Anterior cingulate cortex (tissue), 58 donors: ENCODE measurements at places on chromosomes 13 and 19.

- DNase-seq = no peak
These were observed 177.3 kb upstream of the ZNF507 start for GRCh38 chr19:32168111-32168510.

DNA sequence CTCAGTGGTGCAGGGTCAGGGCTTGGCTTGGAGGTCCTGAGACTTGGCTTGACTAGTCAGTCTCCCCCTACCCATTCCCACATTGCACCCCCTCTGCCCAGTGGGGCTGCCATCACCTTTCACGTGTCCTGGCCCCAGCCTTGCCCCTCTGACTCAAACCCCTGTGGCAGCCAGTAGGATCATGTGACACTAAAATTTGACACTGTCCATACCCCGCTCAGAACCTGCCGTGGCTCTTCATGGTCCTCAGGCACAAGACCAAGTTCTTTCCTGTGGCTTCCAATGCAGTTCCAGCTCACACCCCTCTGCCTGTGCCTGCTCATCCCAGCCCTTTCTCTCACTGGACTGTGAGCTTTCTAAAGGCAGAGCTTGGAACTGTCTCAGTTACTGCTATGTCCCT lies 2.2 kb downstream of the PSMD8 start:
- no peak for DNase-seq

DNA sequence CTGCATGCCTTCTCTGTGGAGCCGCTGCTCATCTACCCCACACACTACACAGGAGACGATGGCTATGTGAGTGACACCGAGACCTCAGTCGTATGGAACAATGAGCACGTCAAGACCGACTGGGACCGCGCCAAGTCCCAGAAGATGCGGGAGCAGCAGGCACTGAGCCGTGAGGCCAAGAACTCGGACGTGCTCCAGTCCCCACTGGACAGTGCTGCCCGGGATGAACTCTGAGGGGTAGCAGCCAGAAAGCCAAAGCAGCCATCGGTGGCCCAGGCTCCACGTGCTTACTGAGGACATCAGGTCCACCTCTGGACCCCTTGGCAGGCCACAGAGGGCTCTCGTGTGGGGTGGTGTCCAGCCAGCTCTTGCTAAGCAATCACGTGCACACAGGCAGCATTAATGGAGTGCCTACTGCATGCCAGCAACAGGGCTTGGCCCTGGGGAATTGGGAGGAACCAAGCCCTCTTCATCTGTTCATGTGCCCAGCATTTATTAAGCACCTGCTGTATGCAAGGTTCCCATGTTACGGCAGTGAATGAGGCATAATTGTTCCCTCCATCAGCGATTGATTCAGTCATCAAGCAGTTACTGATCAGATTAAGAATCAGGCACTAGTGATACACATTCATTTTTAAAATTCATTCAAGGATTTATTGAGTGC lies 25.9 kb downstream of the COLGALT1 start:
- no peak for DNase-seq

- no peak for DNase-seq
These were observed 32.2 kb downstream of the RCBTB2 start for GRCh38 chr13:48500652-48501197.

DNA sequence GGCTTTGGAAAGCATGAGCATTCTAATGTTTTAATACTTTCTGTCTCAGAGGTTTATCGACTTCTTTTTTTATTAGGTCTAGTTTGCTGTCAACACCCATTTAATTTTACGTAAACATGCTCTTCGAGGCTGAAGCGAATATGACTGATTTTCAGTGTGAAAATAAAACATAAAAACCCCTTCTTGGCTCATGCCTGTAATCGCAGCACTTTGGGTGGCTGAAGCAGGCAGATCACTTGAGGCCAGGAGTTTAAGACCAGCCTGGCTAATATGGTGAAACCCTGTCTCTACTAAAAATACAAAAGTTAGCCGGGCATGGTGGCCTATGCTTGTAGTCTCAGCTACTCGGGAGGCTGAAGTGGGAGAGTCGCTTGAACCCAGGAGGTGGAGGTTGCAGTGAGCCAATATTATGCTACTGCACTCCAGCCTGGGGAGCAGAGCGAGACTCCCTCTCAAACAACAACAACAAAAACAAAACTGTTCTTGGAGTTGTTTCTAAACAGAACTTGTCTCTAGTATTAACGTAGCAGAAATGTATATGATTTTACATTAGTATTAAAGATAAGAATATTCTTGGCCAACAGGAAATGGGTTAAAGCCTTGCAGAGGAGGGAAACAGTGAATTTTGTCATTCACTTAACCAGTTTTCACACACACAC lies 7.1 kb upstream of the IGFL3 start:
- no peak for DNase-seq

DNA sequence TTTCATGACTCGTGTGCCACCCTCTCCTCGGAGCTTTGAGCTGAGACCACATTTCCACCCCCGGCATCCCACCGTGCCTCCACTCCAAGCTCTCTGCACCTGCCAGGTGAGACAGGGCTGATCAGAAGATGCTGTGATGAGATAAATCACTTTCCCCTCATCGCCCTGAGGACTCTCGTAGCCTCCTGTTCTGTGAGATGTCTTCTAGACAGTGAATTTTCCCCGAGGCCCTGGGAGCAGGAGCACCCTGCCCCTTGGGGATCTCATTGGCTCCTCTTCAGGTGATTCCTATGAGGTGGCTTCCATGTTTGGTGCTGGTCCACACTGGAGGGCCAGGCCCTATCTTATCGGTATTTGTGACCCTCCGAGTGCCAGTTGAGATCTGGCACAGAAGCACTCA lies 154.0 kb upstream of the TSHZ3 start:
- no peak for DNase-seq

- DNase-seq = no peak
These were observed 279.1 kb downstream of the FGF9 start for GRCh38 chr13:21949818-21950429.

DNA sequence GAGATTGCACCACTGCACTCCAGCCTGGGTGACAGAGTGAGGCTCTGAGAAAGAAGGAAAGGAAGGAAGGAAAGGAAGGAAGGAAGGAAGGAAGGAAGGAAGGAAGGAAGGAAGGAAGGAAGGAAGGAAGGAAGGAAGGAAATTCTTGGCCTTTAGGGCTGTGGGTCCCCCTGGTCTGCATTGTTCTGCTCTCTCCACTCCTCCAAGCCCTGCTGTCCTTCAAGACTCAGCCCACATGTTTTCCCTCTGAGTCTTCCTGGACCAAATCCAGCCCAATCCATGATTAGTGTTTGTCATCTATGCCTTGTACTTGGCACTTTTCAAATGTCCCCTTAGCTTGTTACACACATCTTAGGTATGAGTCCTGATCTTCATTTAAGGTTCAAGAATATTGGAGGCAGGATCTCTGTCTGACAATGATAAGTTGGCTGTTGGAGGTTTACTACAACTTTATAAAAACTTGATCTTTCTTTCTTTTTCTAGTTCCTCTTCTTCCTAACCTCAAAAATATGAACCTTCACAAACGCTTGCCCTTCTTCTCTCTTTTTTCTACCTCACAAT lies 48.8 kb upstream of the INTS6 start:
- DNase-seq = no peak

- DNase-seq = no peak
These were observed 1.8 kb upstream of the MYBPC2 start for GRCh38 chr19:50430888-50431342.

- no peak for DNase-seq
These were observed 83.9 kb downstream of the TBC1D4 start for GRCh38 chr13:75398072-75398471.

DNA sequence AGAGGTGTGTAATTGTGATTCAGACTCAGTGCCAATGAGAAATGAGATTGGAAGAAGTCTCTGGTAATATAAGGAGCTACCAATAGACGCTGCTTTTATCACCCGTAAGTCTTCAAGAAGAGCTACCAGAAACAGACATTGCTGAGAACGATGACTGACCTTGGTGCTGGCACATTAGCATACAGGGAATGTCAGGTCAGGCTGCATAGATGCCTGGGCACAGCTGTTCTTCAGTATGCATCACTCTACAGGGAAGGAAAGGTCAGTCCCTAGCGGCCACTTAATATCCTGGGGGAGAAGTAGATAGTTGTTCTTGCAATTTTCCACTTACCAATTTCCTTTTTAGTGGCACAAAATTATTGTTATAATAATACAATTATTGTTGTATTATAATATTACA lies 380.4 kb downstream of the PCDH9 start:
- no peak for DNase-seq

- DNase-seq = no peak
These were observed 12.1 kb downstream of the HNRNPUL1 start for GRCh38 chr19:41276231-41276630.

- no peak for DNase-seq
These were observed 49.1 kb downstream of the NFIX start for GRCh38 chr19:13044231-13044836.

DNA sequence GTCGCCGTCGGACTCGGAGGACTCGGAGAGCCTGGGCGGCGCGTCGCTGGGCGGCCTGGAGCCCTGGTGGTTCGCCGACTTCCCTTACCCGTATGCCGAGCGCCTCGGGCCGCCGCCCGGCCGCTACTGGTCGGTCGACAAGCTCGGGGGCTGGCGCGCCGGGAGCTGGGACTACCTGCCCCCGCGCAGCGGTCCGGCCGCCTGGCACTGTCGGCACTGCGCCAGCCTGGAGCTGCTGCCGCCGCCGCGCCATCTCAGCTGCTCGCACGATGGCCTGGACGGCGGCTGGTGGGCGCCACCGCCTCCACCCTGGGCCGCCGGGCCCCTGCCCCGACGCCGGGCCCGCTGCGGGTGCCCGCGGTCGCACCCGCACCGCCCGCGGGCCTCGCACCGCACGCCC lies 2.5 kb upstream of the GRWD1 start:
- no peak for DNase-seq

GRCh38 chr13:50208826-50209335 lies 193.6 kb downstream of the KCNRG start:
- no peak for DNase-seq

GRCh38 chr13:109989155-109989554 lies 202.8 kb upstream of the IRS2 start:
- DNase-seq = no peak

DNA sequence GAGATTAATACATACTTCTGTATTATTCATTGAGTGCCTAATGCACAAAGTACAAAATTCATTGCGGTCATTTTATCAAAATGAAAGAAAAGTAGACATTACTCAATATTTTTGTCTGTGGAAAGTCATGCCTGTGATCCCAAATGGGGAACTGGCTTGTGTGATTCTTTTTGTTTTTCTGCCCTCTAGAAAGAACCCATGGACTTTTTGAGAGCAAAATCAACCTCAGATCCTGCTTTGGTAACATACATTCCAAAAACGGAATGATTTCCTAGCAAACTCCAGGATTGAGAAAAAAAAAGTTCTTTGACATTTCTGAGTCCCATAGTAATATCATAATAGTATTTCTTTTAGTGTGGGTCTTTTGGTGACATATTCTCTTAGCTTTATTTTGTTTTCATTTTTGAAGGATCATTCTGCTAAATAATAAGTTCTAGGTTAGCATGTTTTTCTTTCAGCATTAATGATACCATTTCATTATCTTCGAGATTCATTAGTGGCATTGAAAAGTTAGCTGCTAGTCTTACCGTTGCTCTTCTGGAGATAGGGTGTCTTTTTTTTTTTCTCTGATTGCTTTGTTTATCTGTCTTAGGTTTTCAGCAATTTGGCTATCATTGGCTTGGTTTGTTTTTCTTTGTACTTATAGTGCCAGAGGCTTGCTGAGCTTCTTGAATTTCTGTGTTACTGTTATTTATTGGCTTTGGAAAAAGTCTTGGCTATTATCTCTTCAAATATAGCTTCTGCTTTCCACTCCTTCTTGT lies 102.4 kb upstream of the CSNK1A1L start:
- no peak for DNase-seq

DNA sequence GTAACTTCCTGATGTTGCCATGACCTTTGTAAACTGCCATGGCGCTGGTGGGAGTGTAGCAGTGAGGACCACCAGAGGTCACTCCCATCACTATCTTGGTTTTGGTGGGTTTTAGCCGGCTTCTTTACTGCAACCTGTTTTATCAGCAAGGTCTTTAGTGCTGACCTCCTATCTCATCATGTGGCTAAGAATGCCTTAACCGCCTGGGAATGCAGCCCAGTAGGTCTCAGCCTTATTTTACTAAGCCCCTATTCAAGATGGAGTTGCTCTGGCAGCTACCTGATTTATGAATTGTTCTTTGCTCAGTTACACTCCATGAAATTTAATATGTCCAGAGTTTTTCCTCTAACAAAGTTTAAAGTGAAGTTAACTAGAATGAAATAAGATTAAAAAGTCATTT lies 4.6 kb upstream of the EPS15L1 start:
- no peak for DNase-seq

DNA sequence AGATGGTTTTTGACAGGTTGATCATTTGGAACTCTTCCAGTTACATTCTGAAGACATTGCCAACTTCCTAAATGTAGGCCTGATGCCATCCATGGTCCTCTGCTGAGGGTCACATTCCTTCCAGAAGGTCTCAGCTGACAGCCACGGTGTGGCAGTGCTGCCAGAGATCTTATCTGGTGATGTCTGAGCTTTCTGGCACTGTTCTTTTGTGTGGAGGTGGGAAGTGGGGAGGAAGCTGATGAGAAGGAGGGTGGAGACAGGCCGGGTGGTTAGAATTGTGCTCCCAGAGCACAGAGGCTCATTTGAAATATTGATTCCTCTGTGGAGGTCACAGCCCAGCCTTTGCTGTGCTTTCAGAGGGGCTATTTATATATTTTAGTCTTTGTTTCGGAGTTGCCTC lies 16.1 kb upstream of the MTIF3 start:
- DNase-seq = no peak

DNA sequence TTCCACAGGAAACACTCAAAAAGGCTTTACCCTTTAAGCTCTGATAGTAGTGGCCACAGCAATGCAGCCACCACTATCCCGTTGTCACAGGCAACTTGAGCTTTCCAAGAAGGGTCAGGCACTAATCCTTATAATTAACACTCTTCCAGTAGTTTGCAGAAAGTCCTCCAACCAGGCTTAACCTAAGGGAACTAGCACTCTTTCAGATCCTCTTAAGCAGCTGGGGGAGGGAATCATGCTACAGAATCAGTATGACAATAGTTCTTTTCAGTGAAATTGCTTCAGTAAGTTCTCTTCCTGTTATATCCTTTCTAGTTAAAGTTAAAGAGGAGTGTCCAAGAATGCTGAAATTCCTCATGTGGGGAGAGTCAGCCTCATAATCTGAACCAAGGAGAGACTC lies 82.2 kb downstream of the TNFSF11 start:
- DNase-seq = no peak

DNA sequence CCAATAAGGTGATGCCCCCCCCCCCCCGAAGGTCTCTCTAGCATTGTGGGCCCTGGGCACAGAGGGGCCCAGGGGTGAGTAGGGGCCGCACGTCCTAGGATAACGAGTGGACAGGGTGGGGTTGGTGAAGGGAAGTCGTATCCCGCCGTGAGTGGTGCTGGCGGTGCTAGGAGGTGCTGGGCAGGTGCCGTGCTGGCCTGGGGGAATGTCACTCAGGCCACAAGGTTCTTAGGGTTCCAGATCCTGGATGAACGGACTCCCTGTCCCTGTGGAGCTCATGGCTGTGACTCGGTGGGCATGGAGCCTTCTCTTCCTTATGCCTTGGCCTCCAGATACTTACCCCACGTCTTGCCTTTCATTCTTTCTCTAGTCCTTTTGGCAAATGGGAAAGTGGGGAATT lies 157.4 kb upstream of the SOX1 start:
- no peak for DNase-seq
